Activated T-cell treated with anti-CD3 and anti-CD28 coated beads for 1 hour (primary cell): ENCODE measurements at places on chromosomes 6 and 20.

DNA sequence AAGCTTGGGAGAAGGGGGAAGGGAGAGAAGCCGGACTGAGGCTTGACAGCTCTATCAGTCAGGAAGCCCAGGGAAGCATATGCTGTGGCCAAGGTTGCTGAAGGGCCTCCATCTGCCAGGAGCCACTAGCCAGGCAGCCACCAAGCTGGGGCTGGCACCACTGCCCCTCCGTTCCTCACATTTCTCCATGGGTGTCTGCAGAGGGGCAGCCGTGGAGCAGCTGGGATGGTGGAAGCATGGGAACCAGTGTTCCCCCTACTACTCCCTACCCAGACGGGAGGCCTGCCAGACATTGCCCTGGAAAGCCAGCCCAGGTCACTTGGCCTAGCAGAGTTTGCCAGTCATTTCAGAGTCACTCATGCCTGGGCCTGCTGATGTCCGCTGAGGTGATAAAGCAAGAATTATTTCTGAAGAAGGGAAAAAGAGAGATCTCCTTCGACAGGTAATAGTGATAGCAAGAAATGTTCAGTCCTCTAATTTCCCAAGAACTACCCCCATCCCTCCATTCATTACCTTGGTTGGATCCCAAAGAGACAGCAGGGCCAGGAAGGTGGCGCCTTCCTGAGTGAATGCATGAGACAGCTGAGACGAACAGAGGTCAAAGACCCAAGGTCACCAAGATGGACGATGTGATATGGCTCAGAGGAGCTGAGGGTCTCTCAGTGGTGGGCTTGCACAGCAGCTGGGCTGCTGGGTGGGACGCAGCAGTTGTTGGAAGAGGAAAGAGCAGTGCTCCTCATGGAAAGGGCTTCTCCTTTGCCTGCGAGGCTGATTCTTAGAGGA is 21.9 kb downstream of the SNPH start:
- DNase-seq = no peak

- no peak for DNase-seq
Measured at GRCh38 chr6:161522276-161522675, 248.4 kb upstream of the AGPAT4 start.

GRCh38 chr20:63017076-63017825 is 10.5 kb upstream of the BHLHE23 start:
- no peak for DNase-seq

DNA sequence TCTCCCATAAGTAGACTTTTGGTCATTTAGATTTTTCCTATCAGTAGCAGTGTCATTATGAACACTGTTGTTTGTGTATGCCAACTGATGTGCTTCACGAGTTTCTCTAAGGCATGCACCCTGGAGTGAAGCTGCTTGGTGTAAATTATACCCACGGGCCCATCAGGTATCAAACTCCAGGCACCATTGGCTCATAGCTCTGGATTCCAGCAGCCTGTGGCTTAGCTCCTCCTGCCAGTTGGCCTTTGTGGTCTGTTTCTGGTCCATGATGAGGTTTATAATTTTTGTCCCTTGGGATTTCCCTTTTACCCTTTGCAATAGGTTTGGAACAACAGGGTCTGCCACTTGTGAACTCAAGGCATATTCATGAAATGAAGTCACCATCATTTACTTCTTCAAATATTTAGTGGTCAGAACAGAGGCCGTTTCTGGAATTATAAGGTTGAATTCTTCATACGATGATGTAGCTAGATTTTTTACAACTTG is 350.5 kb downstream of the PRL start:
- no peak for DNase-seq

GRCh38 chr6:77292564-77293546 is 170.4 kb downstream of the HTR1B start:
- no peak for DNase-seq

DNA sequence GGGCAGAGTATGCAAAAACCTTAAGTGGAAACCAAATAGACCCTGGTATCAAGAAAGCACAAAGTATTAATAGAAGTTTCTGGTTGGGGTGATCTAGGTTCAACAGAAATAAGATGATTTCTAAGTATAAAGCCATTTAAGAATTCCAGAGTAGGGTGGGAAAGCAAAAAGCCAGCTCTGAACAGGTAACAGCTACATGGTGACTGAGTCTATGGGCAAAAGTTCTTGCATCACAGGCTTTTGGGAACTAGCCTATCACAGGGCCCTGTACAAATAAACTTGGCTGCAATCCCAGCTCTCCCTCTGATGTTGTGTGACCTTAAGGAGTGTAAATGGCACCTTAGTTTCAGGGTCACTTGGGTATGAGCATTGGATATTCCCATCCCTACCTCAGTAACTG is 5.5 kb downstream of the TCF19 start:
- no peak for DNase-seq

DNA sequence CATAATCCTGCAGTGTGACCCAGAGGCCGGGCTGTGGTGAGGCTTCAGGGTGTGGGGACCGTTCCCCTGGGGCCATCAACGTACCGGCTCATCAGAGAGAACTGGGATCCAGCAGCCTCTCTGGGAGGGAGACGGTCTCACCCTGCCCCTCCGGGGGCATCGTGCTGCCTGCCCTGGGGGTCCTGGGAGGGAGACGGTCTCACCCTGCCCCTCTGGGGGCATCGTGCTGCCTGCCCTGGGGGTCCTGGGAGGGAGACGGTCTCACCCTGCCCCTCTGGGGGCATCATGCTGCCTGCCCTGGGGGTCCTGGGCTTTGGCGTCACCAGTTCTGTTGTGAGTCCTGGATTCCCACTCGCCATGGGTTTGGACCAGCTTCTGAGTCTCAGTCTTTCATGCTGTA is 17.1 kb downstream of the SMOC2 start:
- no peak for DNase-seq

GRCh38 chr6:169898788-169899480 is 147.5 kb downstream of the ERMARD start:
- no peak for DNase-seq

DNA sequence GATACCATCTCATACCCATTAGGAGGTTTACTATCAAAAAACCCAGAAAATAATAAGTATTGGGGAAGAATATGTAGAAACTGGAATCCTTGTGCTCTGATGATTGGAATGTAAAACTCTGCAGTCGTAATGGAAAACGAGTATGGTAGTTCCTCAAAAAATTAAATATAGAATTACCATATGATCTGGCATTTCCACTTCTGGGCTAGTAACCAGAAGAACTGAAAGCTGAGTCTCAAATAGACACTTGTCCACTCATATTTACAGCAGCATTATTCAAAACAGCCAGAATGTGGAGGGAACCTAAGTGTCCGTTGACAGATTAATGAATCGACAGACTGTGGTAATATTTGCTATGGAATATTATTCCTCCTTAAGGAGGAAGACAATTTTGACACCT is 44.3 kb downstream of the FOXC1 start:
- no peak for DNase-seq

DNA sequence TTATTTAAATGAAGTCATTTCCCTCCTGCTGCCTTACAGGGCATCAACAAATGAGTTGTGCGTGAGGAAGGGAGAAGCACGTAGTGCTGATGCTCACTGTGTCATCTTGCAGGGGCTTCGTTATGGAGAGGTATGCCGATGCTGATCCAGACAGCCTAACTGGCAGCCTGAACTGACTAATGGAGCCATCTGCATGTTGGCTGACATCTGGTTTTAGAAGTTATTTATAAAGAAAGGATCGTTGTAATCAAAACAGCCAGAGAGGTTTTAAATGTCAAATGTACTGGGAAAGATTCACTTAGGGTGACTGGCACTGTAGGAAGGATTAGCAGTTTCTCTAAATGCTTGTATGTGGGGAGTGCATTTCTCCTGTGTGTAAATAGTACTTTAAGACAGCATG is 54.6 kb downstream of the FARS2 start:
- DNase-seq = no peak

DNA sequence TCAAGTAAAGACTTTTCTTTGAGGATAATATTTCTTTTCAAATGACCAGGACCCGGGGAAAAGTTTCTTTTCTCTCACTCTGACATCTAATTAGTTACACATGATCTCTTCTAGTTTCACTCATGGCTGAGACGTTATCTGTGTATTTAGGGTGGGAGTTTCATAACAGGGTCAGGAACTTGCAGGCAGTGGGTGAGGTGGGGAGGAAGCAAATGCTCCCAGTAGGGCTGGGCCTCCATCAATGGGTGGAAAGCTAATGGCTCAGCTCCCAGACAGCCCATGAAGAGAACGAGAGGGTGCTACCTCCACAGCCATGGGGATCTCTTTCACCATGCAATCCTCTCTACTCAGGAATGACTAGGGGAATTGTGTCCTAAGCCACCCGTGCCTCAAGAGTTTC is 119.3 kb downstream of the F13A1 start:
- no peak for DNase-seq

DNA sequence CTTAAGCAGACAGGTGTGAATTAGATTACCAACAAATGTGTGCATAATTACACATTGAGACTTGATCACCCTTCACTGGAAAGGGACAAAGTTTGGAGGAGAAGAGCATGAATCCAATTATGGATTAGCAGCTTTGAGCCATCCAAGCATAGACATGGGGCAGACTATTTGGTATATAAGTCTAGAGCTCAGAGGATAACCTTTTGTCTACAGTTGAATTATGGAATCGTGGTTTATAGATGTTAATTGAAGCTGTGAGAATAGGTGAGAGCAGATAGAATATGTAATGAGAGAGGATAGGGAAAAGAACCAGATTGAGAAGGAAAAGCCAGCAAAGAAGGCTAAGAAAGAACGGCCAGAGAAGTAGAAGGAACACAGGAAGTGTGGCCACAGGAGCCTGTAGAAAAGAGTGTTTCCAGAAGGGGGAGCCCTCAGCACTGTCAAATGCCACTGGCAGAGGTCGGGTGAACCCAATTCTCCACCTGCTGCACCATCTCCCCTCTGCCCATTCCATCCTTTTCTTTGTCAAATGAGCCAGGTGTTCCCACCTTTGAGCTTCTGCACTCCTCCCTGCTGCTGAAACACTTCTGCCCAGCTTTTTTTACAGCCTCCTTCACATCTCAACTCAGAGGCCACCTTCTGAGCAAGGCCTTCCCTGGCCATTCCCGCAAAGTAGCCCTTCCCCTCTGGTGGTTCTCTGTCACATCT is 7.3 kb downstream of the DNTTIP1 start:
- DNase-seq = peak; percentile 52

DNA sequence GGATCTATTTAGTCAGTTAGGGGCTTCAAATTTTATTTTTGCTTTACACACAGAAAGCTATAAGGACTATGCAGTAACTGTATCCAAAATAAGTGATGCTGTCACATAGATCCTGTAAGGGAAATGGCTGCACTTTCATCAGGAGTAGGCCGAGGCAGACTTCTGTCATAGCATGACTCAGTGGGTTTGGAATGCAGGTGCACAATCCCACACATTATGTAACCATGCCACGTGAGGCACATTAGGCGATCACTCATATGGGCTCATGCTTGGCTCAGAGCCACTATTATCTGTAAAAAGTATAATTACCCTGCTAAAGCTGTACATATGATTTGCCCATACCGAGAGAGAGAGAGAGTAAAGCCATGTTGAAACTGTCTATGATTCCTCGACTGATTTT is 1189.4 kb upstream of the EYS start:
- no peak for DNase-seq

DNA sequence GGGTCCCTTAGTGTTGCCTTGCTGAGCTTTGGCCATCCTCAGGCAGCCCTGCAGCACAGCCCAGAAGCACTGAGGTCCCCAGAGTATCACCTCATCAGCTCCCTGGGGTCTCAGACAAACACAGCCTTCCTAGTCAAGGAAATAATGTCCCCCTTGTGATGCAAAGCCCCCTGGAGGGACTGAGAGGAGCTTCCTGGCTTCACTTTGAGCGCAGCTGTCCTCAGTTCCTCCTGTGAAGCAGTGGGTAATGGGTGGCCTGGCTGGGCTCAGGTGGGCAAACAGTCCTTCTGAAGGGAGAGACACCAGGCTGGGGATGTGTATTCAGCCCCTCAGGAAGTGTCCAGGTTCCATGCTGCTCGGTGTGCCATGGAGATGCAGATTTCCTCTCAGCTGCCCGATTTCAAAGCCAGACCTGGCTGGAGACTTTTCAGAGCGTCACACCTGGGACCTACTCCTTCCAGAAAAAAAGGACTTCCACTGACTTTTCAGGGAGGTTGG is 79.2 kb upstream of the FOXA2 start:
- DNase-seq = no peak

- DNase-seq = no peak
Measured at GRCh38 chr6:87396595-87397392, 11.0 kb upstream of the CFAP206 start.

DNA sequence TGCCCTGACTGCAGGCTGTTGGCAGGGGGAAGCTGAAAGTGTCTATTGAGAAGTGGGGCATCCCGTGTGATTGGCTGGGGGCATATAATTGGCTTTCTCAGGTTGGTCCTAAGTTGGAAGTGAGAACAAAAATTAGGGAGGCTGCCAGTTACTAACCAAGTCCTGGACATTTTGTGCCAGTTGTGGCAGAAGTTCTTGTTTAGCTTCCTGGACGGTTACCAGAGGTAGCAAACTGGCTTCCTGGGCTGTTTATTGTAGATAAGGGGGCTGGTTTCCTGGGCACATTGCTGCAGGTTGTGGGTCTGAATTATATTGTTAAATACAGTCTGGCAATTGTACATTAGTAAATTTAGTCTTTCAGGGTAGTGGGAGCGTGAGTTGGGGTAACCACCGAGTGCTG is 50.6 kb upstream of the SLC2A12 start:
- DNase-seq = no peak

DNA sequence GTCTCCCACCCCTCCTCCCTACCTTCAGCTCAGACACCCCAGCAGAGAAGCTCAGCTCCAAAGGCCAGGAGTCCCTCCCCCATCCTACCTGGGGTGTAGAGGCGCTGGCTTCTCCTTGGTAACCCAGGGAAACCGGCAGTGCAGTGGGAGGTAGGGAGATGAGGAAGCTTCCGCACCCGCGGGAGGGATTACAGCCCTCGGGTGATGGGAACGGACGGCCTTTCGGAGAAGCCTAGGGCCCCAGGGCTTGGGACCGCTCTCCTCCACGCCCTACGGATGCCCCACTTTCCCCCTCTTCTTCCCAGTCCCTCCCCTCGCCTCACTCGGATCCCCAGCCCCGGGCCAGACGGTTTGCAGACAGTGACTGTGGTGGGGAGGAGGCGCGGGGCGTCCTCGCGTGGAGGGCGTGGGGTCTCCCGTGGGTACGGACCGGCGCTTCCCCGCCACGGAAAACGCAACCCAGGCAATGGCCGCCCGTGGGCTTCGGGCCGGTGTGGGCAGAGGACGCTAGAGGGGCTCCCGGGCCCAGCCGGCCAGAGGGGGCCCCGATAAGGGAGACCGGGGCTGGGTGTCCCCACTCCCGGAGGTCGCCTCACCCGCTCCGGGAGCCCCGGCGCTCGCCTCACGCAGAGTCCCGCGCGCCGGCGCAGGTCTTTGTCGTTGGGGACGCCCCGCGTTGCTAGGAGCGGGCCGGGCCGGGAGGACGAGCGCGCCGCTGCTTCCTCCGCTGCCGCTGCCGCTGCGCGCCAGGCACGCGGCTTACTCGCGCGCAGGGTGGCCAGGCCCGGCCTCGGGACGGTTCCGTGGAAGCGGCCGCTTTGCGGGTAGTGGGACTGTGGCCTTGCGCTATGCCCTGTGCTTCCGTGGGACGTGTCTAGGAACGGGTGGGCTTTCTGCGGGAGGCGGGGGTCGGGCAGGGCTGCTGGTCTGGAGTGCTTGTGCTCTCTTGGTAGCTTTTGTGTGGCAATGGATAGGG is 15.8 kb downstream of the AARS2 start:
- peak; percentile 44 for DNase-seq
